Liver (tissue), 10 donors: ENCODE measurements at places on chromosomes 6 and 20. TPM values are rescaled to one million over a fixed set of nuclear protein-coding genes. Genes with fewer than 3 reads are reported as not detected.

Gene LAMP5
- 0.08 TPM for total RNA-seq

- DNase-seq = no peak
Observed at GRCh38 chr6:18503593-18504231, 116.6 kb downstream of the RNF144B start.

GRCh38 chr6:138007014-138007472, 100.2 kb downstream of the PERP start:
- no peak for DNase-seq

GRCh38 chr6:36127462-36128016, 2.8 kb upstream of the MAPK13 start:
- DNase-seq = no peak

DNA sequence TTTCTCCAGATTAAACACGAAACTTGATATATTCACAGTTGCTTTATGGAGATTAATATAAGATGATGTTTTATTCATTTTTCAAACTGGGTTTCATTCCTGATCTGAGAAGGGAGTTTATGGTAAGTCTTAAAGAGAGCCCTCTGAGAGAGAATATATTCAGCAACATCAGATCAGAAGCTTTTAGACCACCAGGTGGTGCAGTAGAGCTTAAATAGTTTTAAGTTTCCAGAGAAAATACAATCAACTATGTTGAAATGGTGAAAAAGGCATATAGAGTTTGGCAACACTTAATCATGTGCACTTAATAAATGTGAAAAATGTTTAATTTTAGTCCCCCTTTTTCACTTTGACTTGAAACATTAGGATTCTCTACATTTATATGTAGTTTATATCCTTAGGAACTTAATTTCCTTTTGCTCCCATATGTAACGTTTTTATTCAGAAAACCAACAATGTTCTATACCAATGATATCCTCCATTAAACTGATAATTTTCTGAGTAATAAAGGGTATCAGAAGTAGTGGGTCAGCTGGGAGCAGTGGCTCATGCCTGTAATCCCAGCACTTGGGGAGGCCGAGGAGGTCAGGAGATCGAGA, 86.4 kb upstream of the CLDN20 start:
- no peak for DNase-seq

Gene NRM
- 0.59 TPM for total RNA-seq

- DNase-seq = no peak
Observed at GRCh38 chr6:87152526-87152955, 2.8 kb upstream of the ZNF292 start.

Gene NT5E
- 43.1 TPM for total RNA-seq

- DNase-seq = no peak
Observed at GRCh38 chr6:79137671-79138070, 59.6 kb upstream of the PHIP start.

DNA sequence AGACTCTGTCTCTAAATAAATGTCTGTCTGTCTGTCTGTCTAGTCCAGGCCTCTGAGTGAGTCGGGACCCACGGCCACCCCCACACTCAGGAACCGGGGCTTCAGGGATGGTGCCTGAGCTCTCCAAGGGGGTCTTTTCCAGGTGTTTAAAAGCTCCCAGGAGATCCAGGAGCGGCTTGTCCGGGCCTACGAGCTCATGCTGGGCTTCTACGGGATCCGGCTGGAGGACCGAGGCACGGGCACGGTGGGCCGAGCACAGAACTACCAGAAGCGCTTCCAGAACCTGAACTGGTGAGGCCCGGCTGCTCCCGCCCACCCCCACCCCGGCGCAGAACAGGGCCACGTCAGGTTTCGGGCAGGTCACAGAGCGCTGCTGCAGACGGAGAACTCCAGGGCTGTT, 5.5 kb upstream of the COL9A3 start:
- no peak for DNase-seq

DNA sequence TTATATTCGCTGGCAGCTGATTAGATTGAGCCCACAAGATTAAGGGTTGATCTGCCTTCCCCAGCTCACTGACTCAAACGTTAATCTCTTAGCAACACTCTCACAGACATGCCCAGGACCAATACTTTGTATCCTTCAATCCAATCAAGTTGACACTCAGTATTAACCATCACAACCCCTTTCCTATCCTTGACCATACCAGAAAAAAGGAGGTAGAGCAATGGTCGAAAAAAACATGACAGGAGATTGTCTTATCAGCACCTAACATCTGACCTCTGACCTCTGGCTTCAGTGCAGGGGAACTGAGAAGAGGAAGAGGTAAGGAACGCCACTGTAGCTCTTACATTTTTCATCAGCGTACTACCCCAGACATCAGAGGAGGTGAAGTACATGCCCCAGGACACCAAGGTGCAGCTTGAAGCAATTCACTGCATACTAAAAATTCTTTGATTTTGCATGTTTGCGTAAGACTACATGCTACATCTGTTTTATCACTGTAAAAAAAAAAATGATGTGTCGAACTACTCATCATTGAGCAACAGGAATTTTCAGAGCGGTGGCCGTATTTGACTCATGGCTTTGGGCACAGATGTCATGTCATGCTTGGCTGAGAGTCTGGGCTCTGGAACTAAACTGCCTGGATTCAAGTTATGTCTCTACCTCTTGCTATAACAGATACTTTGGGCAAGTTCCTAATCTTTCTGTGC, 188.0 kb upstream of the TAB2 start:
- no peak for DNase-seq

- no peak for DNase-seq
Observed at GRCh38 chr6:159440349-159440748, 252.7 kb downstream of the SOD2 start.

Gene HEY2
- total RNA-seq = 1.4 TPM

Gene MYMX
- total RNA-seq = not detected

Gene MOG
- not detected for total RNA-seq

DNA sequence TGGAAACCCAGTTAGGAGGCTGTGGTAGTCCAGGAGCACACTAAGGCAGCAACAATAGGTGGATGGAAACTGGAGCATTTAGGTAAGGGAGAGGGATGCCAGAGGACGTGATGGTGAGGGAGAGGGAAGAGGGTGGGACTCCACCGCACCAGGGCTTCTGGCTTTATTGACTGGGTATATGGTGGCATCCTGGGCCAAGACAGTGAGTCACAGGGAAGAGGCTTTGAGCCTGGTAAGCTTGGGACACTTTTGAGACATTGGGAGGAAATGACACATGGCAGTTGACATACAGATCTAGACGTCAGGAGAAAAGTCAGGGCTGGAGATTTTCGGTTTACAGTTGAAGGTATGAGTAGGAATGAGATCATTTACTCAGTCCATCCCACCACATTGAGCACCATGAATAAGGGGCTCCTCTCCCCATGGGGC, 14.9 kb downstream of the NT5E start:
- no peak for DNase-seq

Gene C6orf132
- total RNA-seq = 0.25 TPM

GRCh38 chr6:168866534-168866933, 387.1 kb downstream of the THBS2 start:
- DNase-seq = no peak

GRCh38 chr20:54389596-54390280, 85.7 kb upstream of the DOK5 start:
- DNase-seq = no peak

DNA sequence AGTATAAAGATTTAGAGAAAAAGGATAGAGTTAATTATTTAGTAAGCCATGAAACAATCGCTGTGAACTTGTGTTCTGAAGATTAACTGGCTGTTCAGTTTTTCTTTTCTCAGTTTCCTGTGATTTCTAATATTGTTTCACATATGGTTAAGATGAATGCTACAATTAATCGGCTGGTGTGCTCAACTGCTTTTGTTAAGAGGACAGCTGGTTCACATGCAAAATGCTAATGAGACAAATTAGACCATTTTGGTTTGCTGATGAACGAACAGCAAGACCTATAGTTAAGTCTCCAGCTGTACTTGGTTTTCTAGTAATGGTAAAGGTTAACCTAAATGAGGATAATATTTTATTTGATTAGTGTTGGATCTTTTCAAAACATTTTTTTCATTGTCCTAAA, 10.8 kb upstream of the NHSL1 start:
- no peak for DNase-seq

GRCh38 chr20:46275091-46275490, 33.2 kb downstream of the CDH22 start:
- DNase-seq = no peak

GRCh38 chr6:163170294-163170883, 244.1 kb upstream of the QKI start:
- DNase-seq = no peak

GRCh38 chr6:31402324-31403282, 792 bp upstream of the MICA start:
- peak; percentile 32 for DNase-seq

DNA sequence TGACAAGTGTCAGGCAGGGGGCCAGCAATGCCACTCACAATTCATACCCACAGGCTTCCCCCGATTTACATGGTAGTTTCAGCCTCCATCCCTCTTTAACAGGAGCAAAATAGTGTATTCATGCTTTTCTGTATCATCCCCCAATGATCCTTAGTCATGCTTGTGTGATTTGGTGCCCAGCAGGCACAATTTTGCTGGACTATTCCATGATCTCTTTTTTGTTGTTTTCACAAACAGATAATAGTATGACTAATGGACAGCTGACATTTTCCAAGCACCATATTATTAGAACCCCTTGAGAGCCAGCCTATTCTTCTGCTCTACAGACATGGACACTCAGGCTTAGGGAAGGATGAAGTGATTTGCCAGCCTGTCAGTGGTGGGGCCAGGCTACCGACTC, 128.2 kb upstream of the RIPOR2 start:
- no peak for DNase-seq

- DNase-seq = no peak
Observed at GRCh38 chr20:61662226-61662967, 403.3 kb downstream of the TAF4 start.

Gene SLC24A3
- 0.50 TPM for total RNA-seq

DNA sequence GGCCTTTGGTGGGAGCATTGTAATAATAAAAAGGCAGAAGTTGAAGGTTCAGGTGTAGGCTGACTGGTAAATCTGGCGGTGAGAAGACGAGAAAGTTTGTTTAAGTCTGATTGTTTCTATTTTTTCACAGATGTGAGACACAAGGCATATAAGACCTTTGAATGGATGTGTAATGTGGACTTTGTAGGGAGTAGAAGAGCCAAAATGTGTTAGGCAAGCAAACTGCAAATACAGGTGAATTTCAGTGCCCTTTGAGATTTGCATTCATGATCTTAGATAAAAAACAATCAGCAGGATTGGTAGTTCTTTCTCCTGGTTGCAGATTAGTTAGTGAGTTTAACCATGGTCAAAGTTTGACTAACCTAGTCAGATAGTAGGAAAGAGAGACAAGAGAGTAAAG, 238.9 kb downstream of the FRK start:
- no peak for DNase-seq

Gene SGK2
- 253 TPM for total RNA-seq

DNA sequence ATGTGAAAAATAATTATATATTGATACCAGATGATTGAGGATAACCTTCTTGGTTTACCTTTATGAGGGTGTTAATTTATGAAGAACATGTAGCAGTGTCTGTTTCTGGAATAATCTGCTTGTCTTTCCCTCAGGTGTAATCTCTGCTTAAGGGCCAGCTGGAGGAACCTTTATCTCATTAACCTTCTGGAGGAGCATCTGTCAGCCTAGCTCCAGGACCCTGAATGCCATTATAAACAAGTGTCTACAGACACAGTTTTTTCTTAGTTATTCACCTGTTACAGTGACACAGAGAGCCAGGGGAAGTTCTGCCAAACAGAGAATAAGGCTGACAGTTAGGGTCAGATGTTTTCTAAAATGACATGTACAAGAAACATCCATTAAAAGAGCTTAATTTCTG, at the start of gene IMPG1:
TSS of gene IMPG1 (minus strand) at position 101 of the 400 bp plus-strand sequence. CDS start 174 bp downstream, outside the sequence.
- no peak for DNase-seq

Gene SNPH
- 0.50 TPM for total RNA-seq

DNA sequence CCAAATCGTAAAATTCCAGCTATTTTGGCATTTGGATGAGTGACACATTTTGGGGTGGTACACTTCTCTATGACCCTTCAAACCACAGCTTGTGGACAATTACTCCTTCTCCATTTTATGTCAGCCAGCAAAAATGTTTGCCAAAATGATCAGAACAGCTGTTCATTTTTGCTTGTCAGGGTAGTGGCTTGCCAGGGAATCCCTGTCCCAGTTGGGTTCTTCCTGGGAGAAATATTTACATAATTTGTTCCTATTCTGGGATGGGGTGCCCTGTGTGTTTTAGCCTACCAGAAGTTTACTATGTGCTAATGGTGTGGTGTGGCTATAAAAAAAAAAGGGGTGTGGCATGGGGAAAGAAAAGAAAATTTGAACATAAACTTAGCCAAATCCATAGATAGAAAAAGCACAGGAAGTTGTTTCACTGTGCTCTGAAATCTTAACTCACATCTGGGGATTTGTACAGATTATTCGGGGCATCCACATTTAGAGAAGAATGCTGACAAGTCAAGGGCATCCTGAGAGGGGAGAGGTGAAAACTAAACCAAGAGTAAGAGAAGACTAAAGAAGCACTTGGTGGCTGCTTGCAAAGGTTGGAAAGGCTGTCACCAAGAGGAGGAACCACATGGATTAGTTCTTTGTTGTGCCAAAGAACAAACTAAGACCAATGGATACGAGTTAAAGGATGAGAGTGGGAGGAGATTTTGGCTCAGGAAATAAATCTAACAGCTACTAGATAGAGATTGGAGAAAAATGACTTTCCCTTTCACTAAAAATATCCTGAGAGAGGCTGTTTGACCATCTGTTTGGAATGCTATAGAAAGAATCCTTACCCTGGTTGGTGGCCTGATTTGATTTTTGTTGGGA, 55.2 kb upstream of the RBM24 start:
- DNase-seq = no peak

- no peak for DNase-seq
Observed at GRCh38 chr6:110408901-110409300, 6.5 kb downstream of the DDO start.

- DNase-seq = no peak
Observed at GRCh38 chr20:30285677-30286076, 971.8 kb upstream of the DEFB115 start.

DNA sequence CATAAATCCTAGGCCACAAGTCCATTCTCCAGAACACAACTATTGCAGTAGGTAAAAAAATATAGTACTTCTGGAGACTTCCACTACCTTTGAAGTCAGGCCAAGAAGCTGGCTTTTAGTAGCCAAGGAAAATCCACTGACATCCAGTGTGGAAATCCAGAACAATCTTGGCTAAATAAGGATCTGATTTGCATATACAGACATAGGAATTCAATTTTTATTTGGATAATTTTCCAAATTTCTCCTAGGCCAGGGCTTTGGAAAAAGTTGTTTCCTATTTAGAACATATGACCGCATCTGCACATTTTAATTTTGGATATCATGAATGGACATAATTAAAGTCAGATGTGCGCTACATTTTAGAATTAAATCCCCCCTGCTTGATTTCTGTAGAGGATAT, 100.2 kb downstream of the BCAS1 start:
- no peak for DNase-seq

Gene C6orf15
- not detected for total RNA-seq

- no peak for DNase-seq
Observed at GRCh38 chr20:19981031-19981451, 36.1 kb upstream of the NAA20 start.
